BJ (cell line): ENCODE measurements at places on chromosomes 6 and 20.

DNA sequence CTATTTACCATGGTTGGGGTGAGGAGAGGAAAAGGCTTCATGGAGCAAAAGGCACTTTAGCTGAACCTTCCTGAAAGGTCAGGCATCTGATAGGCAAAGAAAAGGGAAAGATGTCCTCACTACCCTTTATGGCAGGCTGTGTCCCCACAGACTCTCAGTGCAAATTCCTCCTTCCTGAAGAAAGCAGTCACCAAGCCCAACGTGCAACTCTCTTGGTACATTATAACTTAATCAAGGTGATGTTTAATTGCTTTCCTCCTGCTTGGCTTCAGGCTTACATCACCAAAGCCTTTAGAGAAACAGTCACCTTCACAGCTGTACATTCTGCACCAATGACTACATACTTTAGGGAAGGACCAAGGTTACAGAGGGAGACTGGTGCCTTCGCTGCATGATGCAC lies 2.1 kb upstream of the CLIC5 start:
- DNase-seq: no peak

DNA sequence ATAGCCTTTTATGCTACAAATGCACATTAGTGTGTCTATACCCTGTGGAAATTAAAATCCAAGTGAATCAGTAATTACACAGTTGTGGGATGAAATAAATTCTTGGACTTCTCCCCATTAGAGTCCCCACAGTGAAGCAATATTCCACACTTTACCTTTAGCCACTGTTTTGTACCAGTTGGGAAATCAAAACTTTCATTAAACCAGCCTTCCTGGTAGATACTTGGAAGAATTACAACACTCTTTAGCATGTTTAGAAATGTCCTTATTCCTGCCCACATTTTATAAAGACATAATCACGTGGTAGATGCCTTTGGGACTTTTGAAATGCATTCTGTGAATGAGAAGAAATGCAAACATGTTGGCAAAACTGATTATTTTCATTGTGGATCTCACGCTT lies 49.0 kb upstream of the ANKEF1 start:
- no peak for DNase-seq

- no peak for DNase-seq
Measured at GRCh38 chr6:131164506-131164905, 29.2 kb downstream of the AKAP7 start.

DNA sequence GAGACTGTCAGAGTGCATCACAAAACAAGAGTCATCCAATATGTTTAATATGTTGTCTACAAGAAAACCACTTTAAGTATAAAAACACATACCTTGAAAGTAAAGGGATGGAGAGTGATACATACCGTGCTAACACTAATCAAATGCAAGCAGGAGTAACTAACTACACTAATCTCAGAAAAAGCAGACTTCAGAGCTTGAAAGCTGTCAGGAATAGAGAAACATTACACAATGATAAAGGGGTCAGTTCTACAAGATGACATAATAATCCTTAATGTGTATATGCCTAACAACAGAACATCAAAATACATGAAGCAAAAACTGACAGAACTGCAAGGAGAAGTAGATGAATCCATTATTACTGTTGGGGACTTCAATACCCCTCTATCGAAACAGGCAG lies 59.7 kb upstream of the SMIM29 start:
- DNase-seq: no peak

- peak; percentile 93 for DNase-seq
Measured at GRCh38 chr6:37630281-37630799, 67.3 kb downstream of the MDGA1 start.

- DNase-seq: no peak
Measured at GRCh38 chr6:166420351-166420750, 37.6 kb upstream of the MPC1 start.

DNA sequence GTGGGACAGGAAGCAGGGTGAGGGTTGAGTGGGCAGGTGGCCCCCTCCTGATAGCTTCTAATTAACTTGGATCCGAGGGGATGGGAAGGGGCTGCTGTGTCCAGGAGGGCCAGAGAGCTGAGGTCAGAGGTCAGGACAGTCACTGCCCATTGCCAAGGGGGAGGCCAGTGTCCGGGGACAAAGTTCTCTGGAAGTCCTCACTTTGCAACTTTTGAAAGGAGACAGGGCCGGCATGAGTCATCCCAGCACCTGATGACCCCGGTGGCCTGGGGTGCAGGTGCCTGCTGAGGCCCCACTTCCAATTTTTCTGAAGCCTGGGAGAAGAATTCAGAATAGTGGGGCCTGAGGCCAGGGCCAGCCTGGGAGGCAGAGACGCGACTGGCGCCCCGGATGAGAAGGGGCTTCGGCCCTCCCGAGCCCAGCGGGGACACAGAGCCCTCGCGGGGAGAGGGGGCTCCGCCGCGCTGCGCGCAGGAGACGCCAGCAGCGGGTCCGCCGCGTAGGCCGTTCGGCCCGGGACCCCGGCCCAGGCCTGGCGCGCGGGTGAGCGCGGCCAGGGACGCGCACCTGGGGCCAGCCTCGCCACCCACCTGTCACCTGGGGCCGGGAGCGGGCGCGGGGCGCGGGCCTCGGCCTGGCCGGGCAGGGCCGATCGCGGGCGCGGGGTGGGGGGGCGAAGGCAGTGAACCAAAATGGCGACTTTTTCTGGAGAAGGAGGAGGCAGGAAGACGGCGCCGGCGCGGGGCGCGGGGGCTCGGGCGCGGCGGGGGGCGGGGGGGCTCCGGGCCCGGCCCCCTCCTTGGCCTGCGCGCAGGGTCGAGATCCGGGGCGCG lies 586 bp downstream of the ZNF512B start:
- DNase-seq: no peak

GRCh38 chr6:150875841-150876240 lies 10.3 kb downstream of the MTHFD1L start:
- DNase-seq: no peak

DNA sequence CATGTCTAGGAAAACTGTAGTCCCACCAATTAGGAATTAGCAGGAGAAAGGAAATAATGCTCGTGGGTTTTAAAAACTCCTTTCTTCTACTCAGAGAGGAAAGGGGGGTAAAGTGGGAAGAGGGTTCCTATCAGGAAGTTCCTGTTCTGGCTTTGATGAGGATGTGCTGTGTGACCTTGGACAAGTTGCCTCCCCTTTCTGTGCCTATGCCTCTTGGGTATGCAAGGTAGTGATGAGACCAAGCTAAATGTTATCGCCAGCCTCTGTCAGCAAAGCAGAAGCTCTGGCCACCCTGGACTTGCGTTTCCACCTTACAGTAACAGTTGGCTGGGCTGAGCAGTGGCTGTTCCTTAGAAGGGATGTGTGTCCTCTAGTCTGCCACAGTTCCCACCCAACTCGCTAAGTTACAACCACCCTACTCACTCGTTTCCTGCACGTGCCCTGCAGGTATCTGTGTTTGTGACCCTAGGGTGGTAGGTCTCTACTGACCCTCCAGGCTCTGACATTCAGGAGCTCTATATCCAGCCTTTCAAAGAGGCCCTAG lies 110.0 kb downstream of the PREX1 start:
- no peak for DNase-seq

GRCh38 chr20:10846766-10847165 lies 173.0 kb upstream of the JAG1 start:
- no peak for DNase-seq

GRCh38 chr20:60977901-60978300 lies 274.2 kb upstream of the CDH4 start:
- no peak for DNase-seq

GRCh38 chr6:156791320-156791850 lies 14.2 kb downstream of the ARID1B start:
- DNase-seq: no peak

GRCh38 chr20:16363506-16364319 lies 209.5 kb downstream of the KIF16B start:
- no peak for DNase-seq

GRCh38 chr6:88867841-88868731 lies 95.3 kb downstream of the RNGTT start:
- DNase-seq: no peak

DNA sequence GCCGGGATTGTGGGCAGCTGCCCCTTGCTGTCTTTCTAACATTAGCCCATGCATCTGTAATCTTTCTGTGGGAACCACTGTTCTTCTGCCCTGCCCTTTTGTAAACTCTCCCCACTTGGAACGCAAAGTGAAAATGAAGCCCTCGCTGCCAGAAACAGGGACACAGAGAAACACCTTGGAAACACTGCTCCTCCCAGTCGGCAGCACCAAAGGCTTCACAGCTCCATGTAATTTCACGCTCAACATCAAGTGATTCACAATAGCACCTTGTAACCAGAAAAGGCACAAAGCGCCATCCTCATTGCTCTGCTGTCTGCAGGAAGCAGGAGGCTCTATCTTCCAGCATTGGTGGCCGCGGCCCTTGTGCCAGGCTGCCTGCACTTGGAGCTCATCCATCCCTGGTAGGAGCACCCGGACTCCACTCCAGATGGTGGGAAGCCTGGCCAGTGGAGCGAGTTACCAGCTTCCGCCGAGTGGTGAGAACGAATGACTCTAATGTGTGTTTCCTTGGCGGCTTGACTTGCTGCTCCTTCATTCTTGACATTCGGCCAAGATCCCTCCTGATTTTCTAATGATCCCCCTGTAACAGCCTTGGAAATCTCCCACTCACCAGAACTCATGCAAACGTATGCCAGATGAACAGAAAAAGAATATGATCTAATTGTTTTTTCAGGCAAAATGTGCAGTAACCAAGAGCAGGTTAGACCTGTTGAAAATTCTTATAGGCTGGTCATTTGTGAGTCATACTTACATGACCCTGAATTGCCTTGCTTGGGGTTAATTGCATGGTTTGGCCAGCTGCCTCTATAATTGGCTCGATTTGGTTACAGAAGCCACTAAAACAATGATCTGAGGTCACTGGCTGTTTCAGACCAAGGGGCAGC lies 169.1 kb upstream of the CDYL start:
- peak; percentile 39 for DNase-seq

- no peak for DNase-seq
Measured at GRCh38 chr6:383856-384255, 7.7 kb upstream of the IRF4 start.
